ENCODE measurements at places on chromosomes 4 and X. TPM values are rescaled to one million over a fixed set of nuclear protein-coding genes. Genes with fewer than 3 reads are reported as not detected.

ARMCX2 gene
- 5.2 TPM for polyA plus RNA-seq

CLCN3 gene
- polyA plus RNA-seq = 23.5 TPM

UGT2B10 gene
- polyA plus RNA-seq = not detected

FOXR2 gene
- polyA plus RNA-seq = not detected

RHOXF1 gene
- not detected for polyA plus RNA-seq

C4orf36 gene
- 0.45 TPM for polyA plus RNA-seq

ZNF141 gene
- 2.4 TPM for polyA plus RNA-seq

IL3RA gene
- polyA plus RNA-seq = 4.6 TPM

SFRP2 gene
- polyA plus RNA-seq = 2.9 TPM

MAOB gene
- polyA plus RNA-seq = 13.0 TPM

MSL3 gene
- polyA plus RNA-seq = 52.3 TPM

GPAT3 gene
- 42.0 TPM for polyA plus RNA-seq

CFAP99 gene
- 0.03 TPM for polyA plus RNA-seq

OTUD5 gene
- 18.6 TPM for polyA plus RNA-seq

PCYT1B gene
- polyA plus RNA-seq = 0.01 TPM

P2RY10 gene
- 0.04 TPM for polyA plus RNA-seq

PGAM4 gene
- polyA plus RNA-seq = not detected

SHROOM2 gene
- polyA plus RNA-seq = 0.06 TPM

EGF gene
- 29.9 TPM for polyA plus RNA-seq

RNF4 gene
- polyA plus RNA-seq = 50.2 TPM

NLRP2B gene
- polyA plus RNA-seq = not detected

ADH1C gene
- polyA plus RNA-seq = 10.6 TPM

TLL1 gene
- 0.23 TPM for polyA plus RNA-seq

RASSF6 gene
- polyA plus RNA-seq = not detected

FGB gene
- not detected for polyA plus RNA-seq

ANAPC4 gene
- polyA plus RNA-seq = 13.5 TPM

GRPEL1 gene
- 151 TPM for polyA plus RNA-seq

MAGEA4 gene
- not detected for polyA plus RNA-seq

GPC4 gene
- 7.3 TPM for polyA plus RNA-seq

POF1B gene
- 0.01 TPM for polyA plus RNA-seq

NELFA gene
- 13.2 TPM for polyA plus RNA-seq

GAGE2A gene
- polyA plus RNA-seq = not detected

UTP14A gene
- 23.1 TPM for polyA plus RNA-seq

RAI2 gene
- 4.2 TPM for polyA plus RNA-seq

CFAP299 gene
- polyA plus RNA-seq = not detected

SHOX gene
- polyA plus RNA-seq = not detected

NLGN3 gene
- 0.04 TPM for polyA plus RNA-seq

GPRASP2 gene
- 0.89 TPM for polyA plus RNA-seq

CCNB3 gene
- 1.4 TPM for polyA plus RNA-seq

CDS1 gene
- polyA plus RNA-seq = 0.03 TPM

CBLL2 gene
- not detected for polyA plus RNA-seq

FDCSP gene
- polyA plus RNA-seq = not detected

CYSLTR1 gene
- 0.48 TPM for polyA plus RNA-seq

PPP2R2C gene
- polyA plus RNA-seq = 0.52 TPM

PDZD4 gene
- polyA plus RNA-seq = 0.65 TPM

RAB39B gene
- not detected for polyA plus RNA-seq

RNF150 gene
- 2.7 TPM for polyA plus RNA-seq

HTRA3 gene
- polyA plus RNA-seq = 11.1 TPM

CLDN22 gene
- polyA plus RNA-seq = not detected

SPIN2A gene
- polyA plus RNA-seq = not detected

PDE5A gene
- 0.60 TPM for polyA plus RNA-seq

ATP5ME gene
- 679 TPM for polyA plus RNA-seq

KLHL13 gene
- 1.5 TPM for polyA plus RNA-seq

All from psoas muscle (tissue), 8 donors.